HCT116 (cell line): ENCODE measurements at places on chromosomes 13 and 19. TPM values are rescaled to one million over a fixed set of nuclear protein-coding genes. Genes with fewer than 3 reads are reported as not detected.

DNA sequence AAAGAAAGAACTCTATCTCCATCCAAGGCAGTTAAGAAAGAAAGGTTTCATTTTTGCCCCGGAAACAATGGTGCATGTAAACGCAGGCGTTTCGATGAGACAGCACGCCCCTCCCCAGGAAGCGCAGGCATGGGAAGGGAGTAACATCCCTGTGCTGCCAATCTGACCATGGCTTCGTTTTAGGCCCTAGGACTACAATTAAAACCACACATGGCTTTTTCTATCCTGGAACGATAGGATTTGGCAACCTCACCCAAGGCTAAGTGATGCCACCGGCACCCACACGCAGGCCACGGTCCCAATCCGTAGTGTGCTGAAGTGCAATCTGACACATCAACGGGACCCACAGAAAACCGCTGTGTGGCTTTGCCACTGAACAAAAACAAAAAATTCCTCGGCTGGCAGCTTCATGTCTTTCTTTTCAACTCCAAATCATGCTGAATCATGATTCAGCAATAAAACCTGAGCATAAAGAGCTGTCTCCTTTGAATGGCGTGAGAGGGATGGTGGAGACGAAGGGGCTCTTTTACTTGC, 24.2 kb downstream of the RANBP3 start:
- DNase-seq = no peak

DNA sequence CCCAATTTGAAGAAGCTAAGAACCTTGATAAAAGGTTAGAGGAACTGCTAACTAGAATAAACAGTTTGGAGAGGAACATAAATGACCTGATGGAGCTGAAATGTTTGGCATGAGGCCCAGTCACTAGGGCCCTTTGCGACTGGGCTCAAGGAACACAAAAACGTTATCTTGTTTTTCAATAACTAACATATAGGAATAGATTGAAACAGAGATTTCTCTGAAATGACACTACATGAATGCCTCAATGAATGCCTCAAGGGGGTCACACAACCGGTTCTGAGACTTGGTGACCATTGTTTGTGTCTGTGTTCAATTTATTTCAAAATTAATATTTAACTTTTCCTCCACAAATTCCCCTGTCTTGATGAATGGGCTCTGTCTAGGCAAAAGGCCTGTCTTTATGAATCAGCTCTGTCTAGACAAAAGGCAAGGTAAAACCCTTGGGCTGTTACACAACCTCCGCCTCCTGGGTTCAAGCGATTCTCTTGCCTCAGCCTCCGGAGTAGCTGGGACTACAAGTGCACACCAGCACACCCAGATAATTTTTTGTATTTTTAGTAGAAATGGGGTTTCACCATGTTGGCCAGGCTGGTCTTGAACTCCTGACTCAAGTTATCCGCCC, 932 bp upstream of the ZNF486 start:
- no peak for DNase-seq

- DNase-seq = no peak
Measured at GRCh38 chr19:49574206-49574755, 6.1 kb downstream of the NOSIP start.

- DNase-seq = no peak
Measured at GRCh38 chr13:25143706-25144105, 28.4 kb downstream of the AMER2 start.

- DNase-seq = no peak
Measured at GRCh38 chr13:72541674-72542073, 185.8 kb downstream of the MZT1 start.

DNA sequence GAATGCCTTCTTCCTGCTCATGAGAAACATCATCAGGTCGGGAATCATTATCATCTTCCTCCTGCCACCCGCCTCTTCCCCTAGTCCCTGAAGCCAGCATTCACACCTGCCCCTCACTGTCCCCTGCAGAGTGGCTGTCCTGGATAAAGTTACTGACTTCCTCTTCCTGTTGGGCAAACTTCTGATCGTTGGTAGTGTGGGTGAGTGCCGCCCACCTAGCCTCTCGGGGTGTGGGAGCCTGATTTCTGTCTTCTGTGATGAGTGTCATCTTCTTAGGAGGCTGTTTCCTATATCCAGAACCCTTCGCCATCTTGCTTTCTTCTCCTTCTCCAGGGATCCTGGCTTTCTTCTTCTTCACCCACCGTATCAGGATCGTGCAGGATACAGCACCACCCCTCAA, 12.5 kb downstream of the SLC44A2 start:
- DNase-seq = no peak

DNA sequence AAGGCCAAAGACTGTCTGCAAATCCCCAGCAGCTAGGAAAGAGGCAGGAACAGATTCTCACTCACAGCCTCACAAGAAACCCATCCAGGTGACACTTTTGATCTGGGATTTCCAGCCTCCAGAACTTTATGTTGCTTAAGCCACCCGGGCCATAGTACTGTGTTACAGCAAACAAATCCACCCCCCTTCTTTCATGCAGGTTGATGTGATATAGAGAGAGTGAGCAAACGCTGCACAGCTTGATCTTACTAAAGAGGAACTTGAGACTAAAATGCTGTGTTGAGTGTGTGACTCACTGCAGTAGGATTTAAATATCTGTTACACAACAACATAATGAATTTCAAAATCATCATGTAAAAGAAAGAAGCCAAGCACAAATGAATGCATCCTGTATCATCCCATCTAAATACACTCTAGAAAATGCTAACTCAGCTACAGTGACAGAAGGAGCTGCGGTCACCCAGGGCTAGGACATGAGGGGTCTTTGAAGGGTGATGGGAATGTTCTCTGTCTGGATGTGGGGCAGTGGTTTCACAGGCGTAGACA, 32.2 kb downstream of the RCBTB2 start:
- no peak for DNase-seq

C1QTNF9B gene
- not detected for total RNA-seq

PSG7 gene
- total RNA-seq = not detected

FFAR2 gene
- total RNA-seq = not detected
